Thyroid gland (tissue), 4 donors: ENCODE measurements at places on chromosomes 4 and X. TPM values are rescaled to one million over a fixed set of nuclear protein-coding genes. Genes with fewer than 3 reads are reported as not detected.

DNA sequence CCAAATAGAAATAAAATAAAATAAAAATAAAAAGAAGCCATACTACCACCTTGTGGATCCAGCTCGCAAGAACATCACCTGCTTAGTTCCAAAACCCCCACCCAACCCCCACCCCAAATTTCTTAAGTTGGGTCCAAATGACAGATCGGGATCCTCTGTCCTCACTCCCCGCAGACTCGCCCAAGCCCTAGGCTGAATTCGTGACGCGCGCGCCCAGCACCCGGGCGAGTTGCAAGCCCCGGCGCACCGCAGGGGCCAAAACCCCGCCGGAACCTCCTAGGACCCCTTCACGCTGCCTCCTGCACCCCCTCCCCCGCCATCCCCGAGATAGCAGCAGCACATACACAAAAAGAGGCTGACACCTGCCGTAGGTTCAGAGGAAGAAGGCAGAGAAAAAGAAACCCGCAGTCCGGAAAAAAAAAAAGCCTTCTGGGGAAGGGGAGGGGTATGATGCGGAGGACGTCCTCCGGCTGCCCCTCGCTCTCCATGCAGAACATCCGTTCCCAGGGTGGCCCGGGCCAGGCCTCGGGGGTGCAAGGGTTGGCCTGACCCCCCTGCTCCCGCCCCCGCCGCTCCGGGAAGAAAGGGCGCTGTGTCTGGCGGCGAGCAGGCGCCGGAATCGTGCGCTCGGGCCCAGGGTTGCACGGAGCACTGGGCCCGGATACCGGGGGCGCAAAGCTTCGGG, 2.6 kb downstream of the NLGN4X start:
- H3K27me3 ChIP-seq, result no peaks in the 10 kb centered on the region
- no peaks in the 10 kb centered on the region for H3K36me3 ChIP-seq
- H3K4me1 ChIP-seq, result no peaks in the 10 kb centered on the region
- no peak overlapping the region for H3K4me3 ChIP-seq

DNA sequence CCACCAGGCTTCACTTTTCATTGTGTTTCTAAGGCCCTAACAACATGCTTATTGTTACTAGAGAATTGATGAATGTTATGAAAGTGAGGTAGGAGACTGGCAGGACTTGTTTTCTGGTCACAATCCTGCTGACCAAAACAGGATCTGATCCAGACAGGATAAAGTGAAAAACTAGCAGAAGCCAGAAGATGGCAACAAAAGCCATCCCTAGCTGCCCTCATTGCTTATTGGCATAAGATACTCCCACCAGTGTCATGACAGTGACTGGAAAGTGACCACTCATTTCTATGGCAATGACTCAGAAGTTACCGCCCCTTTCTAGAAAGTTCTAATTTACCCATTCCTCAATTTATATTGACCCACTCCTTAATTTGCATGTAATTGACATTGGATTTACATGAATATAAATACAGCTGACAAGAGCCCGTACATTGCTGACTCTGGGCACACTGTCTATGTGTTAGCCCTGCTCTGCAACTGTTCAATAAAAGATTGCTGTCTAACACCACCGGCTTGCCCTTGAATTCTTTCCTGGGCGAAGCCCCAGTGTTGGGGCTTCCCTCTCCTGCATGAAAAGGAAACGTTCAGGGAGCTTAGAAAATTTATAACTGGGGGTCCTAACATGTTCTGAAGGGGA, 30.0 kb upstream of the FGG start:
- no peaks in the 10 kb centered on the region for H3K27me3 ChIP-seq
- H3K27ac ChIP-seq, result no peak overlapping the region
- no peaks in the 10 kb centered on the region for H3K4me1 ChIP-seq
- no peak overlapping the region for H3K4me3 ChIP-seq

DNA sequence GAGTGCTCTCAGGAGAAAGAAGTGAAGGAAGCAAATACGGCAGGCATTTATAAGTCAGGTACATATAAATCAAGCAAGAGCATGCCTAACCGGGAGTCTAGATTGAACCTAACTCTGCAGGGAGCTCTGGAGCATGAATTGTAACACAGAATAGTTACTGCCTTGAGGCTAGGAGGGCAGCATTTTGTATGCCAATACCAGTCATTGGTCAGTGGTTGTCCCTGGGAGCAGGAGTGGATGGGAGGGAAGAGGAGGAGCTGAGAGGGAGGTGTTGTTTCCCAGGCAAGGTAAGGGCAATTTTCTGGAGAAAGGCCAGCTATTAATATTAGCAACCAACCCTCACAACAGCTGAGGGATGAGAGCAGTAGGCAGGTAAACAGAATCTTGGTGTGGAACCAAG, 224.7 kb upstream of the DCAF8L1 start:
- H3K36me3 ChIP-seq, result no peaks in the 10 kb centered on the region
- no peak overlapping the region for H3K4me3 ChIP-seq
- H3K27me3 ChIP-seq, result no peaks in the 10 kb centered on the region
- no peak overlapping the region for H3K27ac ChIP-seq
- peak; percentile 2 for DNase-seq
- H3K4me1 ChIP-seq, result no peaks in the 10 kb centered on the region

GRCh38 chr4:53094040-53094439, 231.9 kb downstream of the RASL11B start:
- H3K4me3 ChIP-seq, result no peak overlapping the region
- DNase-seq, result no peak
- H3K27me3 ChIP-seq, result no peaks in the 10 kb centered on the region
- H3K27ac ChIP-seq, result no peak overlapping the region
- no peaks in the 10 kb centered on the region for H3K36me3 ChIP-seq

DNA sequence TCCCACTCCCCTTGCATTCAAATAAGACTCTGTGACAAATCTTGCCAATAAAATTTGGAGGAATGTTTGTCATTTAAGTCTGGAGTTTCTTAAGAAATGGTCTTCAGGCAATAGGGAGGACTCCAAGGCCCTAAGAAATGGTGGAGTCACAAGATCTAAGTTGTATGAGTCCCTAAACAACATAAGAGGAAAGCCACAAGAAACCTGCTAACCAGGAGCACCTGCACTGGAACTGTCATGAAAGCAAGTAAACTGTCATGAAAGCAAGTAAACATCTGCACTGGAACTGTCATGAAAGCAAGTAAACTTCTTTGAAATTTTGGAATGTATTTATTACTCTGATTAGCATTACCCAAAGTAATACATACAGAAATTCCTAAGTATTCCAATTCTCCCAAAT, 3.5 kb downstream of the CNOT6L start:
- no peak overlapping the region for H3K4me3 ChIP-seq
- H3K27me3 ChIP-seq, result no peaks in the 10 kb centered on the region
- no peak for DNase-seq

DNA sequence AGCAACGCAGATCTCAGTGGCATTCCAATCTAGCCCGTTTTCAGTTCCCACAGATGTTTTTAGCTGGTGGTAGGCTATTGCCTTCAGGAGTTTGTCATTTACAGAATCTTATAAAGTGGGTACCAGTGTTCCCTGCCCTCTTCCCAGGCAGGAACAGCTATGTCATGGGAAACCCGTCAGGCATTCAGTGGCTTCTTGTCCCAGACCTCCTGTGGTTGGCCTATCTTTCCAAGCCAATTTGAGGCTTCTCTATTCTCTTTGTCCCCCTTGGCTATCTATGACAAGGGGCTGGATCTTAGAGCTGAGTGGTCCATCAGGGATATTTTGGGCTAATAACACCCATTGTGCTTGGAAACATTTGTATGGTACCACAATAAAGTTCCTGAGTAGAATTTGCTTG, 33.6 kb upstream of the RPL34 start:
- no peak for DNase-seq
- no peaks in the 10 kb centered on the region for H3K27me3 ChIP-seq
- no peaks in the 10 kb centered on the region for H3K36me3 ChIP-seq

DNA sequence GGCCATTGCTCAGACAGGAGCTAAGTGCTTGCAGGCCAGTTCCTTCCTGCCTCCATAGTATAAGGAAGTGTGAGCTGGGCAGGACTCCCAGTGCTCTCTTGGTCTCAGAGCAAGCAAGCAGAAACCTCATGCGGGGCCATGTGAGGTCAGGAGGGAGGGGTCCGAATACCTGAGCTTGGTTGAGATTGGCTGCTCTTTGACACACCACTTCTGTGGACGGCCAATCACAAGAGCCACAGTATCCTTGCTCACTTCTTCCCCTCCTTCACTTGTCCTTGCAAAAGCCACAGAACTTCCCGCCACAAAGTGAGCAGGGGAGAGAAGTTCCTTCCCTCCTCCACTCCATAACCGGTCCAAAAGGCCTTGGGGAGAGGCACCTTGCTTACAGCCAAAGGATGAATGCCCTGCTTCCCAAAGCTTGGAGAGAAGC, 56.7 kb downstream of the PRPS1 start:
- DNase-seq, result peak; percentile 89
- peak overlapping the region; percentile 90 for H3K27ac ChIP-seq

DCAF4L1 gene
- 0.71 TPM for total RNA-seq

ERVMER34-1 gene
- total RNA-seq, result 0.68 TPM

LRRC66 gene
- total RNA-seq, result 0.38 TPM

NXF2B gene
- total RNA-seq, result not detected

NWD2 gene
- 2.2 TPM for total RNA-seq

NOX1 gene
- total RNA-seq, result not detected

PASD1 gene
- not detected for total RNA-seq

MSANTD1 gene
- 2.3 TPM for total RNA-seq

LAP3 gene
- 87.7 TPM for total RNA-seq

ESX1 gene
- total RNA-seq, result not detected
